Omental fat pad (tissue), 4 donors: ENCODE measurements at places on chromosomes 3 and 15.

- DNase-seq, result no peak
Measured at GRCh38 chr3:79517766-79518413, 249.9 kb downstream of the ROBO1 start.

DNA sequence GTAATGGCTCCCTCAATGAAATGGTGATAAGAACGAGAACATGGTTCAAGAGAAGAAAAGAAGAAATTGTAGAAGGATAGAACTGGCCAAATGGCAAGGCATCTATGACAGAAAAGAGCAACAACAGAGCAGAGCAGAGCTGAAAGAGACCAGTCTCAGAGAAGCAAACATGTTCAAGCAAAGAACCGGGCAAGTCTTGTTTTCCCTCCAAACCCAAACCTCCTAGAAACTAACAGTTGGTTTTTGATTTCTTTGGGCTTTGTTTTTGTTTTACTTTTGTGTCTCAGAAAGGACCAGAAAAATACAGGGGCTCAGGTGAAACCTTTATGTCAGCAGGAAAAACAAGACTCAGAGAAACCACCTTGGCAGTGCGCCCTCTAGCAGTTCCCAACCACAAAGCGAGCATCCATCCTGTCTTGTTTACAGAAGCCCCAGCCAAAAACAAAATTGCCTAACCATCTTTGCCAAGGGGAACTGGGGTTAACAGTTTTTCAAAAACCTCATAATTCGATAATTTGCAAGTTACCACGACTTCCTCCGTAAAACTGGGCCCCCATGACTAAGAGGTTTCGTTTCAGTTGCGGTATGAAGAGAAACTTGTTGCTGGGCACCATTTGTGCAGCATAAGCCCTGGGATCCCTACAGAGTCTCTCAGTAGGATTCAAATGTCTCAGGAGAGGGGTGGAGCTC is 159.2 kb upstream of the SLC24A5 start:
- no peak for DNase-seq

DNA sequence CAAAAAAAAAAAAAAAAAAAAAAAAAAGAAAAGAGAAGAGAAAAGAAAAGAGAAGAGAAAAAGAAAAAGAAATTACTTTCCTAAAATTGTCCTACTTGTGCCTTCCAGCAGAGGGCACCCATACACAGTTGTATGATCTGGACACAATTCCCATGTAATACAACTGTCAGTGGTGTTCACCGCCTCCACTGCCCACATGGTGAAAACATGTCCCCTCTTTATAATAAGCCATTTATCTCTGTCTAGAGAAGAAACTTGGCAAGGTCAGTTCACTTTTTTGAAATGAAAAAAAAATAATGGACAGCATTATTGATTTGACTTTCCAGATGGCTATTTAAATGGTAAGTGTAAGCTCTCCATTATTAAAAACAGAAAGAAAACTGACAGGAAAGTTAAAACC is 459.4 kb downstream of the GBE1 start:
- no peak for DNase-seq

DNA sequence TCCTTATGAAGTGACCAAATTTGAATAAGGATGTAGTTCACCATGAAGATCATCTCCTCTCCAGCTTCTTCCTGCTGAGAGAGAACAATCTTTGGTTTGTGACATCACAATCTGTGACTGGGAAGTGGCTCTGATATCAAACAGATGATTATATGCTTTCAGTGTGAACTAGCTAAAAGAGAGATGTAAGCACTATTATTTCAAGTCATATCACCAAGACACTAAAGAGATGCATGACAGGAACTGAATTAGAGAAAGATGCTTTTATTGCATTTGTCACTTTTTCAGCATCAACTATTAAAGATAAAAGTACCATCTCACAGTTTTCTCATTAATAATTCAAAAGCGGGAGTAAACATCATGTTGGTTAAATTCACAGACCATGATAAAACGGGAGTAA is 3.5 kb downstream of the CHRM5 start:
- no peak for DNase-seq

GRCh38 chr3:141489203-141489602 is 2.4 kb downstream of the RASA2 start:
- DNase-seq, result no peak

DNA sequence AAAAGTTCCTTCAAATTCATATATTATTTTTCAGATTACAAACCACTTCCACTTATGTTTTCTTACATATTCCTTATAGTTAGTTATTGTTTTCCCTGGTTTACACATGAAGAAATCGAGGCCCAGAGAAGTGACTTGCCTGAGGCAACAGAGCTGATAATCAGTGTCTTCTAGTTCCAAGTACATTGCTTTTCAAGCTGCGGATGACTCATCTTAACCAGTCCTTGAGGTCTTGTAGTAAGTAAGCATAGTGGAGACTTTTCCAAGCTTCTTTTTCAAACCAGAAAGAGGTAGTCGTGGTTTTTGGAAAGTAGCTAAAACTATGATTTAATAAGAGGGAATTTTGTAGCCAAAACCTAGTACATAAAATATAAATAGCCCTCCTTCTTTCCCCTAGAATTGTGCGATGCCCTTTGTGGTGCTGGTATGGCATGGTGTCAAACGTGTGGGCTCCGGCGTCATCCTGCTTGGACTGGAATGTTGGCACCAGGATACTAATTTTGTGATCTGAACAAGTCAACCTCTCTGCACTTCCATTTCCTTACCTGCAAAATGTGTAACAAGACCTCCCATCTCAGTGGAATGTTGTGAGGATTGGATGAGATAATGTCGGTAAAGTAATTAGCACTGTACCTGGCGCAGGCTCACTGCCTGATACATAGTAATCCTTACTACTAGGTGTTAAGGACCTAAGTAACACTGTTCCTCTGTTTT is 19.0 kb upstream of the DLG1 start:
- DNase-seq, result no peak

DNA sequence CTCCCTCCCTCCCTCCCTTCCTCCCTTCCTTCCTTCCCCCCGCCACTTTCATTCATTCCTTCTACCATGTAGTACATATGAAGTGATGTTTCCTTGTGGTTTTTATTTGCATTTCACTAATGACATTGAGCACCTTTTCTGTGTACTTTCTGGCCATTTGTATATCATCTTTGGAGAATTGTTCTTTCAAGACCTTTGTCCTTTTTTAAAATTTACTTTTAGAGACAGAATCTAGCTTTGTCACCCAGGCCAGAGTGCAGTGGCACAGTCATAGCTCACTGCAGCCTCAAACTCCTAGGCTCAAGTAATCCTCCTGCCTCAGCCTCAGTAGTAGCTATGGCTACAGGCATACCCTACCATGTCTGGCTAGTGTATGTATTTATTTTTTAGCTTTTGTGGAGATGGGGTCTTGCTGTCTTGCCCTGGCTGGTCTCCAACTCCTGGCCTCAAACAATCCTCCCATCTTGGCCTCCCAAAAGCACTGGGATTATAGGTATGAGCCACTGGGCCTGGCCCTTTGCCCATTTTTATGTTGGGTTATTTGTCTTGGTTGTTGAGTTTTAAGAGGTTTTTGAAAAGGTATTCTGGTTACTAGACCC is 42.0 kb upstream of the CTDSPL2 start:
- no peak for DNase-seq

DNA sequence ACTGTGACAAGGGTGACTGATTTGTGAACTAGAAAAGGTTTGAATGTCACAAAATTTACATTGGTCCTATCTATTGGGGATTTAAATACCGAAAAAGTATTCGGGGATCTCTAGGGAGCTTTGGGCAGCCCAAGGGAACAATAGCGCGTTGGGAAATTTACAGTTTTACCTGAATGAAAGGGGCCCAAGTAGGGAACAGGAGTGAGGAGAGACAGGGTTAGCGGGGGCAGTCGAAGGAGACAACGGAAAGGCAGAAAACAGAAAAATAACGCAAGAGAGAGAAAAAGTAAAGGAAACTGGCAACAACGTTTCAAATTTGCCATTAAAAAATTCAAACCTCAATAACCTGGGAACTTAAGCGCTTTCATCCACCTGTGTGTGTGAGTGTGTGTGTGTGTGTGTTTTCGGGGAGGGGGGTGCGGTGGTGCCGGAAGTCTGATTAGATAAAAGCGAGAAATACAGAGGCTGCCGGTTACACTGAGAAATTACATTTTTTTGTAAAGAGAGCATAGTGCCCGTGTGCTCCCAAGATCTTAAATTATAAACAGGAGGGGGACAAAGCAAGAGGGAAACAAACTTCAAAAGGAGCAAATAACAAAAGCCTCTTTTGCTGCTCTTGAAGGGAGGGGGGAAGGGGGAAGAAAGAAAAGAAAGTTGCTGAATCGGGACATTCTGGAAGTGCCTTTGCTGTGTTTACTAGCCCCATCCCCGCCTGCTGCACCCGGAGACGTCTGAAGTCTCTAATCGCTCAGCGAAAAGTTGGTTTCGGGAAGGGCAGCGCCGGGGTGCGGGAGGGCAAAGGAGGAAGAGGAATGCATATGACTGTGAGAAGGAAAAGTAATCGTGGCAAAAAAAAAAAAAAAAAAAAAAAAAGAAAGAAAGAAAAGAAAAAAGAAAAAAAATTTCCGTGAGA is 721 bp upstream of the ZIC1 start:
- DNase-seq, result no peak

- DNase-seq, result no peak
Measured at GRCh38 chr3:80550174-80550573, 782.4 kb upstream of the ROBO1 start.

DNA sequence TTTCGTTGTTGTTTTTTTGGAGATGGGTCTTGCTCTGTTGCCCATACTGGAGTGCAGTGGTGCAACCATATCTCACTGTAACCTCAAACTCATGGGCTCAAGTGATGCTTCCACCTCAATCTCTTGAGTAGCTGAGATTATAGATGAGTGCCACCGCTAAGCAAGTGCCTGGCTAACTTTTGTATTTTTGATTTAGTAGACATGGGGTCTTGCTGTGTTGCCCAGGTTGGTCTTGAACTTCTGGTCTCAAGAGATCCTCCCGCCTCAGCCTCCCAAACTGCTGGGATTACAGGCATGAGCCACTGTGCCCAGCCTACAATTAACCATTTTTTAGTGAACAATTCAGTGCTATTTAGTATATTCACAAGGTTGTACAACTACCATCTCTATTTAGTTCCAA is 42.2 kb downstream of the ARHGEF3 start:
- DNase-seq, result no peak

DNA sequence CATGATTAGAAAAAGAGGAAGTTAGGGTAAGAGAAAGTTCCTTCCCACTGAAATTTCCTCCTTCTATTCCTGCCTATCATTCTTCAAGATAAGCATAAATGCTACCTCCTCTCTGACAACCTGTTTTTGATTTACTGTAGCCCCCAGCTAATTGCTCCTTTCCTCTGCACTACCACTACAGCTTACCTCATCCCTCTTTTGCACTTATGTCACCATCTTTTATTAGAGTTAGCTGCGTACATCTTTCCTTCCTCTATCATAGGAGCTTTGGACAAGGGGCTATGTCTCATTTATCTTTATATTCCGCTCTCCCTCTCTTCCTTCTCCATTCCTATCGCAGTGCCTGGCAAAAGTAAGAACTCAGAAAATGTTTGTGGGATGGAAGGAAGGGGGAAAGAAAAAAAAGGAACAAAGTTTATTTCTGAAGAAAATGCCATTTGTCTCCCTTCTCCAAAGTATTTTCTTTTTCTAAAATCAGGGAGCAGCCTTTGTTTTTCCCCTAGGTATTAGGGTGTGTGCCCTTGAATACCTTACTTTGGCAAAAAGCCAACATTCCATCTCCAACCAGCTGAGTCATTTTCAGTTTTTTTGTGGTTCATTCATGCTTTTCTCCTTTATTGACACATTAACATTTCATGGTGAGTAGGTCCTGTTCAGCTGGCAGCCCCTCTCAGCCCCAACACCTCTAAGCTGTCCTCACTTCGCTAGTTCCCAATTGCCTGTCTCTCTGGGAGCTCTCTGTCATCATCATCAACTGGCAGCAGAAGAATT is 87.6 kb upstream of the SOX2 start:
- no peak for DNase-seq

DNA sequence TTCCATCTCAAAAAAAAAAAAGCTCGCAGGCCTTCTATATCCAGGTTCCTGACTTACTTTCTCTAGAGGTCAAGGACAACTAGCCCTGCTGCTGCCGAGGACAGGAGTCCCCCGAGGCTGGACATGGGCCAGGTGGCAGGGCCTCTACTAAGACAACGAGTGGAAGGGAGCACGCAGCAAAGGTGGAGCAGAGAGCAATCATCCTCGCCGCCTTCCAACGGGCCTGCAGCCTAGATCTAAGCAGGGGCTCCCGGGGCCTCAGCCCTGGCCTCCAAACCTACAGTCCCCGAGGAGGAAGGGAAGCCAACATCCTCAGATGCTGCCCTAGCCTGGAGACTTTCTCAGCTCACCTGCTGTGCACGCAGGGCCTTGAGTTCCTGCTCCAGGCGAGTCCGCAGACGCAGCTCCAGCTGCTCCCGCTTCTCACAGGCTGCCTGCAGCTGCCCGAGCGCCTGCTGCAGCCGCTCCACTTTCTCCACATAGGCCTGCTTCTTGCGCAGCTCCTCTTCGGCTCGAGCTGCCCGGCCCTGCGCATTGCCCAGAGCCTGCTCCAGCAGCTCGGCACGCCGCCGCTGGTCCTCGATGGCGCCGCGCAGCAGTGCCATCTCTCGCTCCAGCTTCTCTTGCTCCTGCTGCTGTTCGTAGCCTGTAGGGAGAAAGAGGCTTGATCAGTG is 12.9 kb downstream of the AMOTL2 start:
- DNase-seq, result no peak

- DNase-seq, result no peak
Measured at GRCh38 chr3:197025736-197026480, 3.7 kb downstream of the MELTF start.

DNA sequence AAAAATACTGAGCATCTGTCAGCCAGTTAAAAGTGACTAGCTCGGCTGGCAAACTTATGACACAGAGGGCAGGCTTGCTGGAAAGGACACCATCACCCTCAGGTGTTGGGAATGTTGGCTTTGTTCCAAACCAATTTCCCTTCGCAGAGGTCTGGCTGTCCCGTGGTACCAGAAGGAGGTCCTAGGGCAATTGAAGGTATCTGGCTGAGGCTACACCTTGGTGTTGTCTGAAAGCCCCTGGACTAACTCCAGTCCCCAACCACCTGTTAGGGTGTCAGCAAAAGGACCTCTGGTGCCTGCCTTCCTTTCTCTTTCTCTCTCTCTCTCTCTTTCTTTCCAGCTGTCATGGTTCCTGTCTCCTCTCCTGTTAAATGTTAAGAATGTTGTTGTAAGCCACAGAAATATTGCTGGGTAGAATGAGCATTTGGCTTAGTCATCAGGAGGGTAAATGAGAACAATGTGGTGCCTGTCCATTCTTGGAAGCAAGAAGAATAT is 12.5 kb downstream of the PRR20G start:
- no peak for DNase-seq

- DNase-seq, result no peak
Measured at GRCh38 chr15:88989578-88989977, 76.4 kb upstream of the MFGE8 start.

GRCh38 chr3:32283304-32283703 is 44.8 kb downstream of the CMTM8 start:
- DNase-seq, result no peak

GRCh38 chr3:185439745-185440466 is 58.9 kb downstream of the TMEM41A start:
- DNase-seq, result no peak

- no peak for DNase-seq
Measured at GRCh38 chr3:88810455-88810854, 297.0 kb upstream of the EPHA3 start.

DNA sequence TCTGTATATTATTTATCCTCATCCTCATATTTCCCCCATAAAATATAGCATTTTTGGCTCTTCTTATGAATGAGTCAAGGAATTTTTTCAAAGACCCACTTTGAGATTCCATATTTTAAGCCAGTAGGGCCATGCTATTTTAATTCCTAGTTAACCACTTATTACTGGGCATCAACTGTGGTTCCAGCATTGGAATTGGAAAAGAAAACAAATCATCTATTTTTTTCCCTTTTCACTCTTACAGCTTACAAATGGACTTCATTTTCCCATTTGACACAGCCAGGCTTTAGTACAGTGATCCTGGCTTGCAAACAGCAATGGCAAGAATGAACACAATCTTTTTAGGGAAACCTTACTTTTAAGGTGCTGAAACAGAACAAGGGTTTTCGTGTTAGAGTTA is 19.4 kb upstream of the PLCL2 start:
- DNase-seq, result no peak
